ENCODE measurements at places on chromosomes 4 and X.

- DNase-seq: no peak
Observed at GRCh38 chrX:53004811-53005210, 43.8 kb upstream of the GPR173 start.

- DNase-seq: peak; percentile 22
Observed at GRCh38 chr4:88697141-88697540, 488 bp downstream of the NAP1L5 start.

DNA sequence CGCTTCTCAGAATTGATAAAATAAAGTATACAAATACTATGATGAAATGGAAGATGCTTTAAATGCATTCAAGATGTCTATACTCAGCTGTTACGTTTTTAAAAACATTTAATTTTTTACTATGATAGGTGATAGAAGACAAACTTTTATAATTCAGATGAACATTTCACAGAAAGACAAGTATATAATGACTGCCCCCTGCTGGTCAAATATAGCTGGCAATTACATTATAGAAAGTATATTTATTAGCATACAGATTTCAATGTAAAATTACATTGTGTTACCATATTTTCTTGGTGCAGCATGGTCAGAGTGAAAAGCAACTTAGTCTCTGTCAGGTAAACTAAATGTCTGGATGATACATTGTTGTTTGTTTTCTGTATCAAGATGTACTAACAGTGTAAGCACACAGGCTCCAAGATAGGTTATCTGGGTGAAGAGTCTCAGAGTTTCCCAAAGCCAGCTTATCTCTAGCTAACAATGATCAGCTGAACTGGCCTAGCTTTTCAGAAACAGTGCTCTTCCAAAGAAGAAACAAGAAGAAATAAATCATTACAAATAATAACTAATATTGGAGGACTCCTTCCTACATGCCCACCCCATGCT, 54.1 kb downstream of the SRPX start:
- DNase-seq: peak; percentile 21

- no peak for DNase-seq
Observed at GRCh38 chrX:139179592-139179991, 350.9 kb upstream of the F9 start.

DNA sequence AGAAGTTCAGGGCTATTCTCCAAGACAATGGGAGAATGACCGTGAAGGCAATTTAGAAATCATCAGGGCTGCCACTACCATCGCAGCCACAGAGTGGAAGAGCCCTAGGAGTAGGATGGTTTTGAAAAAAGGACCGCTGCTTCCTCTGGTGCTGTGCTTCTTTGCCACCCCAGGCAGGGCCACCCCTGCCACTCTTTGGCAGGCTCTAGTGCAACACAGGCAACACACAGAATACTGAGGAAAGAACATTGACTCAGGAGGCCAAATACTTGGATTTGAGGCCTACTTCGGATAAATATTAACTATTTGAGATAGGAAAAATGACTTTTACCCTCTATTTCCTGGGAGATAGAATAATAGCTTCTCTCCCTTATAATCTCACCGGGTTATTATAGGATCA, 228.9 kb upstream of the BOD1L1 start:
- no peak for DNase-seq

DNA sequence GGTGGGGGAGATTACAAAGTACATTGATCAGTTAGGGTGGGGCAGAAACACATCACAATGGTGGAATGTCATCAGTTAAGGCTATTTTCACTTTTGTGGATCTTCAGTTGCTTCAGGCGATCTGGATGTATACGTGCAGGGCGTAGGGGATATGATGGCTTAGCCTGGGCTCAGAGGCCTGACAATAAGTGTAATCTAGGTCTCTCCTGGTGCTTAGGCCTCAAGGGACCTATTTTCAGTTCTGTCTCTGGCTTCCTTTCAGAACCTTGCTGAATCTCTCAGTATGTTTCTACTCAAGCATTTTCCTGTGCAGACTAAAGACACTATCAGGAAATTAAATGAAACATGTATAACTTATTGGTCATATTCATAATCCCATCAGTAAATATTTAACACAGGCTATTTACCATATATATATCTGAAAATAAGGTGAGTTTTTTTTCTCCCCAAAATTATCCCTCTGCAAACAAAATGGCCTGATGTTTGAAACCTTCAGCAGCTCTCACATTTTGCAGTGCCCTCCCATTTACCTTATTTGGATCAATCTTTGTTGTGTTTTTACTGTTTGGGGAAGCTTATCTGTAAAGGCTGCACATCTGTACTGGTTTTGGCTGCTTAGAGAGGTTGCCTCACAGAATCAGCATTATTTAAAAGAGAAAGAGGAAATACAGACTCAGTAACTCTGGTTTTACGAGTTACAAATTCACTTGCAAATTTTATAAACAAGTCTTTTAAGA, 2.3 kb upstream of the ZCCHC4 start:
- no peak for DNase-seq

DNA sequence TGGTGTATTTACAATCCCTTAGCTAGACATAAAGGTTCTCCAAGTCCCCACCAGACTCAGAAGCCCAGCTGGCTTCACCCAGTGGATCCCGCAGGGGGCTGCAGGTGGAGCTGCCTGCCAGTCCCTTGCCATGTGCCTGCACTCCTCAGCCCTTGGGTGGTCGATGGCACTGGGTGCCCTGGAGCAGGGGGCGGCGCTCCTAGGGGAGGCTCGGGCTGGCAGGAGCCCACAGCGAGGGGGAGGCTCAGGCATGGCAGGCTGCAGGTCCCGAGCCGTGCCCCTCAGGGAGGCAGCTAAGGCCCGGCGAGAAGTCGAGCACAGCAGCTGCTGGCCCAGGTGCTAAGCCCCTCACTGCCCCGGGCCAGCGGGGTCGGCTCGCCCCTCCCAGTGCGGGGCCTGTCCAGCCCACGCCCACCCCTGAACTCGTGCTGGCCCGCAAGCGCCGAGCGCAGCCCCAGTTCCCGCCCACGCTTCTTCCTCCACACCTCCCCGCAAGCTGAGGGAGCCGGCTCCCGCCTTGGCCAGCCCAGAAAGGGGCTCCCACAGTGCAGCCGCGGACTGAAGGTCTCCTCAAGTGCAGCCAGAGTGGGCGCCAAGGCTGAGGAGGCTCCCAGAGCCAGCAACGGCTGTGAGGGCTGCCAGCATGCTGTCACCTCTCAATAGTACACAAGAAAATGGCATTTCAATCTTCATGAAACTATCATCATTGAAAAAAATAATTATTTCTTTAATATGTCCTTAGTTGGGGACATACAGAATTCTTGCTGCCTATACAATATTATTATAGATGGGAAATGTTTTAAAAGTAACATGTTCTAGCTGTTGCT, 189.1 kb downstream of the SLC7A11 start:
- DNase-seq: no peak

GRCh38 chrX:68684291-68684918, 36.9 kb downstream of the STARD8 start:
- DNase-seq: peak; percentile 33

- DNase-seq: no peak
Observed at GRCh38 chr4:38004062-38004461, 43.9 kb downstream of the PTTG2 start.

DNA sequence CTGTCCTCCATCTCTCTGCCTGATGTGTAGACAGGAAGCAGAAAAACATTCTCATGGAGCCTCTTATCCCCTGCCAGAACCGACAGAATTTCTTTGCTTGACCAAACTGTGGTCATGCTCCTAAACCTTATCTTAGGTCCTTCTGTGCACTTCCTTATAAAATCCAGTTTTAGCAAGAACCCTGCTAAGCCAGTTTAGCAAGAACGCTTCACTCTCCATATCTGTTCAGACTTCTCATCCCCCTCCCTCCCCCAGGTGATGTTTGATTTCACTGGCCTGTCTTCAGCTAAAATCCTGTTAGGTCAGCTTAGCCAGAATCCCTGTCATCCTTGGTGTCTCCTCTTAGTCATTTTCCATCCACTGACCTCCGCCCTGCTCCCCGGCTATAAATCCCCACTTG, 1130.9 kb upstream of the PRKX start:
- no peak for DNase-seq

DNA sequence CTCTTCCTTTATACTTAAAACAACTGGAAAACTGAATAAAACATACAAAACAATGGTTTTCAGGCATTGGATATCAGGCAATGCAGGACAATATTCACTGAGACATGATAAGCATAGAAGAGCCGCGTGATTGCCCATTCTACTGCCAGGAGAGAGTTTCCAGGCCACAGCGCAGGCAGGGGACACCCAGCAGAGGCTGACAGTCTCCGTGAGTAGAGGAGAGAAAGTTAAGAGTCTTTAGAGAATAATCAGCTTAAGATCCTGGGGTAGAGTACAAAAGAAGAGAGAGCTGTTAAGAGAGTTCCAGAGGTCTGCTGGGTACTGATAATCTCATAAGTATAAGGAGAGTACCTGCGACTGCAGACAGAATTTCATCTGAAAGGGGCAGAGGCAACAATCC, 18.4 kb upstream of the FRAS1 start:
- DNase-seq: no peak

DNA sequence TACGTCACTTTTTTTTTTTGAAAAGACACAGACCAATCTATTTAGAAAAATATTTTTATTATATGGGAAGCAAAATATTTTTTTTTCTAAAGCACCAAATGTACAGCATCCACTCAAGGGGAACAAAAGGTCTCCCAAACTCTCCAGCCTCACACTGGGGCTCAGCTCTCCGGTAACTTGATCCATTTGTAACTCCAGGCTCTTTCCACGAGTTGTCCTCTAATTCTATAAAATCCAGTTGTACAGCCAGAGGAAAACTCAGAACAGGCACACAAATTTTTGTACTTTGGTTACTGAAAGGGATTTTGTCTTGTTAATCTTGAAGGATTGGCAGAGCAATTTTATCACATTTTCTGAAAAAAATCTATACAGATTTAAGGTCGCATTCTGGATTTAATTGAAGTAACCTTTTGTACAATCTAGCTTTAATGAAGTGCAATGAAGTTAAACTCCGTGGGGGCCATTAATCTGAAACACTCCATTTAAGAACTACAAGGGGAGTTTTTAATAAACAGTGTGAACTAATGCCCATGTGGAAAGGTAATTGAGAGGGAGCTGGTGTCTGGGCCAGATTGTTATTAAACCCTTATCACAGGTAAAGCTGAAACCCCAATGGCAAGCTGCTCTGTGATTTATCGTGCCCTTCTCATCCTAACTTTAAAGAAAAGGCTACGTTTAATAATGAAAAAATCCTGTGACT, 161.2 kb upstream of the FRG1 start:
- DNase-seq: no peak

DNA sequence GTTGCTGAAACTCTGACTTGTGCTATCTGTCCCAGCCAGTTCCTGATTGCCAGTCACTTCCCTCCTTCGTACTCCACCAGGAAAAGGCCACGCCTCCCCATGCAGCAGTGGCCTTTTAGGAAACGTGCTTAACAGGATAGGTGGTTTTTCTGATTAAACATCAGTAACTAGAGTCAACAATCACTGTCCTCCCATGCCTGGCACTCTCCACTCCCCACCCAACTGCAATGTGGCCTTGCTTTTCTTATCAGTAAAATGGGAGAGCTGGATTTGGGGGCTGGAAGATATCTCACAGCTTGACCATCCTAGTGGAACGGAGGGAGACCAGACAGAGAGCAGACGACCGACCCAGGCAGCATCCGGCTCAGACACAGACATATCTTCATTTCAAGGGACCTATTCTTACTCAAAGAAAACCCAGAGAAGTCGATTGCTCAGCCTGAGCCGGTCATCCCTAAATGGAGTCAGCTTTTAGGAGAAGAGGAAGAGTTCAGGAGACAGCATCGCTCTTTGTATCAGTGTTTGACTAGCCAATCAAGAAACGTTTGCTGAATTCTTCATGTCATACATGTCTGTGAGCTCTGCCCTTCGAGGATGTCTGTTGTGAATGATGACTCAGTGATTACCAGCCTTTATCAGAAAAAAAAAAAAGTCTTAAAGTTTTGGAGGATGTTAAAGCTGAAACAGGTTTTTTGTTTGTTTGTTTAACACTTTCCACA, 12.7 kb upstream of the UBA6 start:
- DNase-seq: no peak

GRCh38 chr4:46830971-46831454, 78.0 kb downstream of the COX7B2 start:
- no peak for DNase-seq

DNA sequence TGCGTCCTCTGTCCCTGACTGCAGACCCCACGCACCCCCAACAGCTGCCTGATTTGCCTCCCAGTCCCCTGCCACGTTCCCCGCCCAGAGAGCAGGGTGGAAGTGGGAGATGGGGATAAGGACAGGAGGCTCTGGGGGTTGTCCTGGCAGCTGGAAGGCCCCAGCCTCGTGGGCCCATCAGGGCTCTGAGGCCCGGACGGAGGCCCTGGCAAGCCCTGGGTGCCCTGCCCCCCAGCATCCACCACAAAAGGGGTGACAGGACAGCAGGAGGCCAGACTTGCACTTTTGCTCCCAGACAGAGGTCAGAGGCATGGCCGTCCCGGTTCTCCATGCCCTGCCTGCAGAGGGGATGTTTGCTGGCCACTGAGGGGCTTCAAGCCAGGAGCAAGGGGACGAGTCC, 4.7 kb downstream of the SH3TC1 start:
- DNase-seq: no peak

- DNase-seq: no peak
Observed at GRCh38 chr4:147594107-147594506, 23.1 kb upstream of the TMEM184C start.

- no peak for DNase-seq
Observed at GRCh38 chr4:27861381-27861787, 1000.7 kb downstream of the STIM2 start.

- no peak for DNase-seq
Observed at GRCh38 chr4:1065732-1066131, 47.6 kb downstream of the RNF212 start.

DNA sequence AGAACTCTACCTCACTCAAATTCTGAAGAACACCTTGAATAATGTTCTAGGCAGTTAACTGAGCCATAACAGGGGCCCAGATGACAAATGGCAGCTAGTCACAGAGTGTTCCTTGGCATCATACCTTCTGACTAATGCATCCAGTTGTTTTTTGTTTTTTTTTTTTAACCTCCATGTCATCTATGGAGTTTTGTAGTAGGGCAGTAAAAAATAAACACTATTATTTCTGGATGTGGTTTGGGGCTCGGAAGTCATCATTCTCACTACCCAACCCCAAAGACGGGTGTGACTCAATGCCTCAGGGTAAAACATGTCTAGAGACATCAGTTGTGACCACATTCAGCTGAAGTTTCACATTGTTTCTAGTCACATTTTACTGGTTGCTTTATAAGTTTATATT, 31.2 kb upstream of the MCF2 start:
- DNase-seq: no peak

DNA sequence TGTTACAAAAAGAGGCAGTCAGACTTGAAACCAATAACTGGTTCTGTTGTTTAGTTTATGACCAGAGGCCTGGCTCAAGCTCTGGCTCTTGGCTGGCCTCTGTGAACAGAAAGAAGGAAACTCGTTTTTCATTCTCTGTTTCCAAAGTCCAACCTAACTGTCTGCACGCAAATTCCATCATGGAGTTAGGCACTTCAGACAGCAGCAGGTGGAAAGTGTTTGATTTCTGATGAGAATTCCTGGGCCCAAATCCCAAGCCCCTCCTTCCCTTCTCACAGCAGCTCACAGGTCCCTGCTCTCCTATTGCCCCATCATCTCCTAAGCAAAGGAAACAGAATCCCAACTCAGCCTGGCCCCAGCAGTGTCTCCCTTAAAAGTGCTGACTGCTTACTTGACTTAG, 42.8 kb upstream of the FGF16 start:
- DNase-seq: no peak

GRCh38 chr4:147913137-147913536, 181.2 kb downstream of the ARHGAP10 start:
- DNase-seq: no peak

GRCh38 chr4:97208749-97209148, 934.5 kb downstream of the STPG2 start:
- DNase-seq: no peak
